ENCODE measurements at places on chromosomes 7 and 10.

DNA sequence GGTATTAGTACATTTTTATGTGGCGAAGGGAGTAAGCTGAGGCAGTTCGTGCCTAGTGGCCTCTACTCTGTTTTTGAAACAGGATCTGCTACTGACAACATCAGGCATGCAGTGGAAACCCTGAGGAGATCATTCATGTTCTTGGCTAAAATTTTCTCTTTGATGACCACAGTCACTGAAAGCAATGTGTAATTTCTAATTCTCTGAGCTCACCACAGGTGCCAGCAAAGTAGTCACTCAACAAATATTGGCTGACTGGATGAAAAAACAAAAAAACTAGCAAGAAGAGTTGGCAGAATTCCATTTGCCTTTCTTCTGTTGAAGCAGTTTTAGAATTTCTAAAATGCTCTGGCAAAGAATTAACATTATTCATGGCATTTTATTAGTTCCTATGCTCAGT is 176.5 kb upstream of the KCTD7 start:
- DNase-seq = no peak

DNA sequence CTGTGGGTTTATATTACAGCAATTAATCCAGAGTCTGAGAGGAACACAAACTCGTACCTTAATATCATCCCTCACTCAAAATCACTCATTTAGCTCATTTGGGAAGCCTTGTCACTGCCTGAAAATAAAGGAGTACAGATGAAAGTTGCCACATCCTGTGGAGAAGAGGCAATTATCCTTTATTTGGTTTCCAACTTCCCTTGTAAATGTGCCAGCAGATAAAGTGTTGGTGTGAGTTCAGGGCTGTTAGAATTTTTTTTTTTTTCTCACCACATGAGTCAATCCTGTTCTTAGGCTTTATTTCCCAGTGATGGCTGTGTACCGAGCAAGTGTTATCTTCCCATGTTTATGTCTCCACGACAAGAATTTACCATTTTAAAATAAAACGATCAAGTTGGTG is 99.0 kb upstream of the SMIM30 start:
- DNase-seq = no peak

GRCh38 chr10:119211625-119212441 is 4.5 kb downstream of the GRK5 start:
- DNase-seq = no peak

GRCh38 chr10:1267148-1267547 is 211.0 kb downstream of the WDR37 start:
- DNase-seq = no peak

DNA sequence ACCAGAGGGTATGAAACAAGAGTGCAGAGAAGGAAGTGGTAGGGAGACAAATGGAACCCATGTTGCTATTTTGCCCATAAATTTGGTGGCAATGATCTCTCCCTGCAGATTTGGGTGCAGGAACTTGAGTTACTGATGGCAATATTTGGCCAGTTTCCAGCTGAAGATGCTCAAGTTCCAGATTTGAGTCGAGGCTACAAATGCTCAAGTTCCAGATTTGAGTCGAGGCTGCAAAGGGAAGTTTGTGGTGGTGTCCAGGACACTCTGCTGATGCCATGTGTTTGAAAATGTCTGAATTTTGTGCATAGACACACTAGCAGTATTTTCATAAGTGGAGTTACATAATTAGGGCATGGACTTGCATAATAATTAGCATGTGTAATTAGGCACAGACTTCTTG is 40.8 kb downstream of the TBXAS1 start:
- no peak for DNase-seq

- DNase-seq = no peak
Observed at GRCh38 chr7:55481155-55481554, 91.1 kb downstream of the VOPP1 start.

DNA sequence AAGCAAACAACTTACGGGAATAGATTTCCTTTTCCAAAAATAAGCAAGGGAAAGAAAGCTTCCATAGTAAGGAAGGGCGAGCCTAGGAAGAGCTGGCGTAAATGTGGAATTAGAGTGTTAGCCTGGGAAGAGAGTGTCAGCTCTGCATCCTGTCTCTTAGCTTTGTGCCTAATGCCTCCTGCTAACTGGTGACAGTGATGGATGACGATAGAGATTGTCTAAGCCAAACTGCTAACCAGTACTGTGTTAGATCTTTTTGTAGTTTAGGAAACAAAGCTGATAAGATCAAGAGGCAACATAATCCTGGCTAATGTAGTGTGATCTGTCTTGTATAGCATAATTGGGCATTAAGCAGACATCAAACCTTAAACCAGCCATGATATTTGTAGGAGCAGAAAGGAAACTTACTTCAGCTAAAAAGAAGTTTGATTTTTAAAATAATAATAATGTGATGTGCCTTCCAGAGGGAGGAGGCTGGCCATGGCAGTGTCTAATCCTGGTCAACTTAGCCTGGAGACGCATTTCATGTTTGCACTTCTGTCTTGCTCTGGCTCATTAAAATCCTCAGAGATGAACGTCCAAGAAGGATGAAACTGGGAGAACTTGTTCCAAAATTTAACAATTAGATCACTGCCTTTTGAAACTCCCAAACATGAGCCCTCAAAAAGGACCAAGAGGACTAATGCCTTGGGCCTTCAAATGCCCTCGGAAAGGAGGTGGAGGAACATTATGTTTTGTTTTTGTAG is 85.1 kb downstream of the FAM204A start:
- DNase-seq = no peak

- no peak for DNase-seq
Observed at GRCh38 chr7:120587243-120587642, 270.7 kb downstream of the TSPAN12 start.

DNA sequence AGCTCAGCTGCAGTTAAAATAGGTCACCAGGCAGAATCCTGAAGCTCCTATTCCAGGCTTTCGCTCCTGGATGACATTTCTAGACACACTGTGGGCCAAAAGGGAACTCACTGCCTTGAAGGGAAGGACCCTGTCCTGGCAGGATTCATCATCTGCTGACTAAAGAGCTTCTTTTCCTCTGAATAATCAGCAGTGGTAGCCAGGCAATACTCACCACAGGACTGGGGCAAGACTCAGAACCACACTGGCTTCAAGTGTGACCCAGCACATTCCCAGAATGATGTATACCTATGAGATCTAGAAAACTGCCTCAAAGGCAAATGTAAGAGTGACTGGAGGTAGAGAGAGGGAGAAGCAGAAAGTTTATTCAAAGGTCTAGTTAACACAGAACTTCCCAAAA is 29.5 kb upstream of the EBF3 start:
- DNase-seq = peak; percentile 37

DNA sequence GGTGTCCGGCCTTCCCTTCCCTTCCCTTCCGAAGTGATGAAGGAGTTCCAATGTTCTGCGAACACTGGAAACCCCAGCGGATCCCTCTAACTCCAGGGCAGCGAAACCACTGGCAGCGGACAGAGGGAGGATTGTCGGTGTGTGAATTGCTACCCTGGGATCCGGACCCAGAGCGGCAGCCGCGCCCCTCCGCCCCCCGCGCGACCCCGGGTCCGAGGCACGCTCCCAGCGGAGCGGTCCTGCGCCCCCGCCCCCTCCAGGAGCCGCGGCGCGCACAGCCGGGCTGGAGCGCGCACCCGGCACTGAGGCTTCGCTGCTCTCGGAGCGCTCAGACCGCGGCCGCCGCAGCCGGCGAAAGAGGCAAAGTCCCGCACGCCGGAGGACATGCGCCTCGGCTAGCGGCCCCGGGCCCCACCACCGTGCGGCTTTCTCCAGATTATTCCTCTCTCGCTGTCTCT is at the start of gene PTPRZ1:
Gene PTPRZ1, plus strand, starts transcription at position 331 of the 458 bp plus-strand sequence. CDS start 339 bp downstream, outside the sequence.
- no peak for DNase-seq

- no peak for DNase-seq
Observed at GRCh38 chr10:86330778-86331763, 35.5 kb downstream of the GRID1 start.

DNA sequence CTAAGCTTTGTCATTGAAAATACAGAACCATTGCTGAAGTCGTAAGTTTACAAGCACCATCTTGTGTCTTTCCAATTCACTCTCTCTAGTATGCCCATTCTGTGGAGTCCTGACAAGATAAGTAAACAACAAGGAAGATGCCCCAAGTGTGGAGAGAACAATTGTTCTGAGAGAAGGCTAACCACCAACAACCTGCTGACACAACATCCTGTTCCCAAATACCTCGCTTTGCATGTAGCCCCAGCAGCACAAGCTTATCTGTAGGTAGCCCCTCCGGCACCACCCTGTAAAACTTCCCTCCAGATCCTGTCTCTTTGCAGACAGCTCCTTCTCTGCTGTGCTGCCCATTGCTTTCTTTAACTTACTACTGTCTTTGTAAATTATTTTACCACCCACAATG is 233.3 kb upstream of the AOAH start:
- DNase-seq = no peak

DNA sequence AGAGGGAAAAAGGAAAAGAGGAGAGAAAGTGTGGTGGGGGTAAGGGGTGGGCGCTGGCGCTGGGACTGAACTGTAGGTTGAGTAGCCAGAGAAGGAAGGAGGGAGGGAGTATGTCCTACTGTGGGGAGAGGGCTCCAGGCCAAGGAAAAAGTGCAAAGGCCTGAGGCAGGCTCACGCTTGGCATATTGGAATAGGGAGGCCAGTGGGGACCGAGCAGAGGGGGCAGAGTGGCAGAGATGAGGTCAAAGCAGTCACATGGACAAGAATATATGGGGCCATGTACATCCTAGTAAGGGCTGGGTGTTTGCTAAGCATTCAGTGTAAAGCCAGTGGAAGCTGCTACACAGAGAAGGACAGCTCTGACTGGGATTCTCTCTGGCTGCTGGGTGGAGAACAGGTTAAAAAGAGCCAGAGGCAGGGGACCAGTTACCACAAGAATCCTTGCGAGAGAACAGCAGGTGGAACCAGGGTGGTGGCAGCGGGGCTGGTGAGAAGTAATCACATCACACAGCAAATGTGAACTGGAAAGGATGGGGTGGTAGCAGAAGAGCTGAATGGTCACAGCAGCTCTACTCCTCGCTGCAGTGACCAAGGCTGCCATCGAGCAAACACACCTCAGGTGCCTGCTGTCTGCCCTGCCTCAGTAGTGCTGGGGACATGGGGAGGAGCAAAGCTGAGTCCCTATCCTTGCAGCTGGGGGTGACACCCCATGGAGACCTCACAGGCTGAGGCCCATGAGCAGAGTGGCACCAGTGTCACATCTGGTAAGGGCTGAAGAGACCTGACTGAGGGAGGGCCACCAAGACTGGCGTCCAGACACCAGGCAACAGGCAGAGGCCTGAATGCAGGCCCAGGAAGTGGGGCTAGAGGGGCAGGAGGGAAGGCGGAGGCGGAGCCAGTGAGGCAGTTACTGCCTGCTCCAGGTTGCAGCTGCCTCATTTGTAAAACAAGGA is 39.5 kb downstream of the FAM53B start:
- DNase-seq = no peak

GRCh38 chr7:55593172-55593514 is 20.8 kb upstream of the VOPP1 start:
- no peak for DNase-seq

DNA sequence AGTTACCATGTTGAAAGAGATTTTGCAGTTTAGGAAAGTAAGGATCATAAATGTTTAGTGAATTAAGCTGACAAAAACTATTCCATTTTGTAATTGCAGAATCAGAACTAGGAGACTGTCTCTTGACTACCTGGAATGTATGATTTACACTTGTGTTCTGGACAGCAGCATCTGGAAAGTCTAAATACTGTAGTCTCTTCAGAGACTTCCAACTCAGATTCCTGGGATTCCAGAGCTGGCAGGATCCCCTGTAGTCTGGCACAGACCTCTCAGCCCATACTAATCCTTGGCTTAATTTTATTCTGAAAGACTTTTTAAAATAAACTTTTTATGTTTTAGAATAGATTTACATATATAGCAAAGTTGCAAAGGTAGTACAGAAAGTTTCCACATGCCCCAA is 452.7 kb downstream of the DPP6 start:
- no peak for DNase-seq
